Tibial nerve (tissue), 4 donors: ENCODE measurements at places on chromosomes 13 and 19. TPM values are rescaled to one million over a fixed set of nuclear protein-coding genes. Genes with fewer than 3 reads are reported as not detected.

The ZNF607 gene
- total RNA-seq = 7.6 TPM

- no peak overlapping the region for H3K27ac ChIP-seq
- no peaks in the 10 kb centered on the region for H3K4me1 ChIP-seq
- H3K27me3 ChIP-seq = no peaks in the 10 kb centered on the region
- no peak overlapping the region for H3K4me3 ChIP-seq
These were observed 34.3 kb downstream of the ZFR2 start for GRCh38 chr19:3834349-3835054.

DNA sequence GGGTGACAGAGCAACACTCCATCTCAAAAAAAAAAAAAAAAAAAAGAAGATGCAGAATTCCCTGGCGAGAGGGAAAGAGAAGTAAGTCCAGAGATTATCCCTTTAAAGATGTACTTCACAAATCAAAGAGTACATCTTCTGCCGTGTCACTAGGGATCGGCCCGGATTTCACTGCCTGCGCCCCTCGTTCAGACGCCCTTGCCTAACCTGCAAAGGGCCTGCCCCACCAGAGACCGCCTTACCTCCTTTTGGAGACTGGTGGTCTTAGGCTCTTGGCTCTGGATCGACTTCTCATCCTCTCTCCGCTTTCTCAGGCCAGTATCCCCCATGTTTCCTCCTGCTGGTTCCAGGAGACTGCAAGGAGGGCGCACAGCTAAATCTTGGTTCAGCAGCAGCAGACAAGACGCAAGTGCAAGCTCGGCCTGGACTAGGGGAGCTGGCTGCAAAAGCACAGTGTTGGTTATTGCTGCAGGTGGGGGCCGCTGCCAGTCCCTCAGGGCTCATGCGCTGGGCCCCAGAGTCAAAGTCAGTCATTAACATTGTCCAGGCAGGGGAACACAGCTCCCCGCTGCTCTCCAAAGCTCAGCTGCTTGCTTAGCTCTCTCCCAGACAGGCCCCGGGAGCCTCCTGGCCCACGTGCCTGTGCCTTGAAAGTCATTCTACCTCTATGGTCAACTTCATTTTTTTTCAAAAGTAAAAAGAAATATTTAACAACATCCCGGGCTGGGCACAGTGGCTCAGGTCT is 1.2 kb downstream of the SLC7A9 start:
- H3K36me3 ChIP-seq = no peaks in the 10 kb centered on the region
- no peaks in the 10 kb centered on the region for H3K27me3 ChIP-seq
- no peak overlapping the region for H3K27ac ChIP-seq
- H3K4me1 ChIP-seq = peaks cover 6% of the 10 kb centered on the region

The ZNF429 gene
- 17.8 TPM for total RNA-seq

GRCh38 chr19:50332244-50333038 is 3.3 kb upstream of the KCNC3 start:
- H3K4me3 ChIP-seq = peak overlapping the region; percentile 51
- peaks cover 51% of the 10 kb centered on the region for H3K4me1 ChIP-seq
- no peaks in the 10 kb centered on the region for H3K36me3 ChIP-seq
- peak overlapping the region; percentile 84 for H3K27ac ChIP-seq
- peaks cover 74% of the 10 kb centered on the region for H3K27me3 ChIP-seq

GRCh38 chr19:50333737-50334617 is 4.8 kb upstream of the KCNC3 start:
- H3K36me3 ChIP-seq = no peaks in the 10 kb centered on the region
- no peaks in the 10 kb centered on the region for H3K27me3 ChIP-seq
- H3K4me1 ChIP-seq = no peaks in the 10 kb centered on the region
- DNase-seq = peak; percentile 36
- H3K4me3 ChIP-seq = peak overlapping the region; percentile 31
- peak overlapping the region; percentile 21 for H3K27ac ChIP-seq

The ZNF534 gene
- total RNA-seq = 8.4 TPM

The PLVAP gene
- 142 TPM for total RNA-seq

DNA sequence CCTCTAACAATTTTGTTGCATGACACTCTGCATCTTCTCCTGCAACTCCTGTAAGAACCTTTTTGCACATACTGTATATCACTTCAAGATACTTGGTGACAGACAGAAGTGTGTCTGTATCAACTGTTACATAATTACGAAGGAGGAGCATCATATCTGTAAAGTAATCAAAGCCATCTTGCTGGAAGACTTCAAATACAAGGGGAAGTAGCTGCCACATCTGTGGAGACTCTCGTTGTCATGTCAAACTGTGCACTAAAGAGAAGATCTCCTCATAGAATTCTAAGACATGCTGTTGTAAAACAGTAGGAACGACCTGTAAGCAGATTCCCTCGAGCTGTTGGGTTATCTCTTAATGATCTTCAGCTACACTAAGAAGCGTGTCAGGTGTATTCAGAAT is 38.0 kb upstream of the SPATA13 start:
- H3K36me3 ChIP-seq = no peaks in the 10 kb centered on the region
- H3K27me3 ChIP-seq = no peaks in the 10 kb centered on the region
- no peaks in the 10 kb centered on the region for H3K4me1 ChIP-seq
- no peak for DNase-seq
- H3K27ac ChIP-seq = no peak overlapping the region

DNA sequence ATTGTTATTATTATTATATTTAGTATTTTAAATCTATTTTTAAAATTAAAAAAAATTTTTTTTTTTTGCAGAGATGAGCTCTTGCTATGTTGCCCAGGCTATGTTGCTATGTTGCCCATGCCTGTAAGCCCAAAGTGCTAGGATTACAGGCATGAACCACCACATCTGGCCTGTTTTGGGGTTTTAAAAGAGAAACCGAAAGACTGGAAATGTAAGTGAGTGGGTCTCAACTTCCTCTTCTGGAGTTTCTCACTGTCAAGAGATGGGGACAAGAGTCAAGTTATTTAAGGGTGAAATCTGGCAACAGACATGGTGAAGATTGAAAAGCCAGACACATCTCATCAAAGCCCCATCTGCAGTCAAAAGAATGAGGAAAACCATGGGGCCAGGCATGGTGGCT is 4.2 kb upstream of the OR7G3 start:
- no peaks in the 10 kb centered on the region for H3K36me3 ChIP-seq
- H3K4me3 ChIP-seq = no peak overlapping the region
- H3K27ac ChIP-seq = no peak overlapping the region
- no peaks in the 10 kb centered on the region for H3K27me3 ChIP-seq

- no peaks in the 10 kb centered on the region for H3K36me3 ChIP-seq
- H3K4me3 ChIP-seq = no peak overlapping the region
- no peak overlapping the region for H3K27ac ChIP-seq
- H3K4me1 ChIP-seq = no peaks in the 10 kb centered on the region
These were observed 9.5 kb downstream of the TUBA3C start for GRCh38 chr13:19172007-19172646.

The SLC25A41 gene
- total RNA-seq = not detected

- H3K4me1 ChIP-seq = peaks cover 5% of the 10 kb centered on the region
- no peak for DNase-seq
- no peak overlapping the region for H3K27ac ChIP-seq
These were observed 4.1 kb upstream of the NTN5 start for GRCh38 chr19:48676887-48677286.

The FCAR gene
- not detected for total RNA-seq

GRCh38 chr13:30340331-30341250 is 33.2 kb upstream of the KATNAL1 start:
- H3K27ac ChIP-seq = peak overlapping the region; percentile 70
- peak; percentile 19 for DNase-seq
- peaks cover 7% of the 10 kb centered on the region for H3K4me1 ChIP-seq
- no peak overlapping the region for H3K4me3 ChIP-seq

DNA sequence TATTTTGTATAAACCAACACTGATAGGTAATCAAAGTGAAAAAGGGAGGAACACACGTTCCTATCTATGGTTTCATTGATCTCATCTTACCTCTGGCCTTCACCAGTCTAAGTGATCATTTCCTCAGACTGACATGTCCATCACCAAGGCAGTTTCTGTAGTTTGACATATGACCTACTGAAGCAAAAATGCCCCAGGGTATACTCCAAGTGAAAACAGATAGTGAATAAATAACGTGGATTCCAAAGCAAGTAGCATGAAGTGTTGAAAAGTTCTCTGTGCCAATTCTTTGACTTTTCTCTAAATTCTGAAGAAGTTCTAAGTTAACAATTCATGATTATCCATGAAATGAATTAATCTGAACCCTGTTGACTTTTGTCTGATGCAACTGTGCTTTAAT is 334.2 kb upstream of the SGCG start:
- H3K4me1 ChIP-seq = no peaks in the 10 kb centered on the region
- no peaks in the 10 kb centered on the region for H3K36me3 ChIP-seq
- H3K27me3 ChIP-seq = no peaks in the 10 kb centered on the region
- no peak for DNase-seq

DNA sequence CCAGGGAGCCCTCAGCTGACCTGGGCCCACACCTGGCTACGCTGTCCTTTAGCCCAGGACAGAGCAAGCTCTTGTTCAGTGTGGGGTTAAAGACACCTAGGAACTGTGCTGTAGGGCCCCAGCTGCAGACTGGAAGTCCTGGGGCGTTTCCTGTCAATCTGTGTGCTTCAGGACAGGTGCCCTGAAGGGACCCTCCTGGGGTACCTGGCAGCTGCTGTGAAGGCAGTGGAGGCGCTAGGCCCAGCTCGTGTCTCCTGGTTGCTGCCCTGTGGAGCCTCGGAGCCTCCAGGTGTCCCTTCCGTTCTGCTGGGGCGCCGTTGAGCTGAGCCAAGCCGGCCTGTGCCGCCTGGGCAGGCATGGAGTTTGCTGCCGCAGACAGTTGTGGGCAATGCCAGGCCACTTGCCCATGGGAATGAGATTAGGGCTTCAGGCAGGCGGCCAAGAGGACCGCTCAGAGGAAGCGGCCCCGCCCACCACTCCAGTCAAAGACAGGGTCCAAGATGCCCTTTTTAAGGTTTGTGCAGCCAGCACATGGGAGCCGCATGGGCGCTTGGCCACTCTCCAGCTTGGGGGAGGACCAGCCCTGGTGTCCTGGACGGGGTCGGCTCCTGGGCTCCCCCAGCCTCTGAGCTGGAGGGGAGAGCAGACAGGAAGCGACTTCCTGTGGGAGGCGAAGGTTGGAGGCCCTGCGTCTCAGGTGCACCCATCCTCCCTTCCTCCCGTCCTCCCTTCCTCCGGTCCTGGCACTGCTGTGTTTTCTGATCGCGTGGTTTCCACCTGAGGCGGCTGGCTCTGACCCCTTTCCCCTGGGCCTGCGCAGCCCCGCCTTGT is 4.0 kb downstream of the PTBP1 start:
- no peaks in the 10 kb centered on the region for H3K27me3 ChIP-seq
- peak overlapping the region; percentile 59 for H3K27ac ChIP-seq
- DNase-seq = no peak
- H3K4me3 ChIP-seq = peak overlapping the region; percentile 19
- H3K4me1 ChIP-seq = peaks cover 9% of the 10 kb centered on the region

GRCh38 chr13:24618011-24618955 is 61.9 kb upstream of the ATP12A start:
- H3K4me1 ChIP-seq = no peaks in the 10 kb centered on the region
- no peak for DNase-seq
- H3K27me3 ChIP-seq = no peaks in the 10 kb centered on the region
- no peak overlapping the region for H3K27ac ChIP-seq
- H3K4me3 ChIP-seq = no peak overlapping the region

The HOMER3 gene
- 38.0 TPM for total RNA-seq

DNA sequence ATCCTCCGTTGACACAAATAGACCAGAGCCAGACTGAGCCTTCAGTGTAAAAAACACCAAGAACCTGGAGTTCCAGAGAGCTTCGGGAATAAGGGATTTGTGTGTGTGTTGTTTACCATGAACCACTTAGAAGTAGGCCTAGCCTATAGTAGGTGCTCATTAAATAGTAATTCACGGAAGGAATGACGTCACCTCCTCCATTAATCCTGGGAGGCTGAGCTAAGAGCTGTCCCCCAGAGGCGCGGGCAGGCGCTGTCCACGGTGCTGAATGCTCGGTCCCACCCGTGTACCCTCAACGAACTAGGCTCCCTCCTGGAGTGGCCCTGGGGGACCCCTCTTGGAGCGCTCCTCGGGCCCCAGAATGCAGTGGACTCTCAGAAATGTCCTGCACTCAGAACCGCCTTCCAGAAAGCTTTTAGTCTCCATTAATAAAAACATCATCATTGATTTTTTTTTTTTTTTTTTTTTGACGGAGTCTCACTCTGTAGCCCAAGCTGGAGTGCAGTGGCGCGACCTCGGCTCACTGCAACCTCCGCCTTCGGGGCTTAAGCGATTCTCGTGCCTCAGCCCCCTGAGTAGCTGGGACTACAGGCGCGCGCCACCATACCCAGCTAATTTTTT is 6.5 kb downstream of the UNC13A start:
- H3K4me3 ChIP-seq = no peak overlapping the region
- no peaks in the 10 kb centered on the region for H3K36me3 ChIP-seq
- peaks cover 88% of the 10 kb centered on the region for H3K27me3 ChIP-seq
- DNase-seq = no peak
- no peaks in the 10 kb centered on the region for H3K4me1 ChIP-seq
- no peak overlapping the region for H3K27ac ChIP-seq

DNA sequence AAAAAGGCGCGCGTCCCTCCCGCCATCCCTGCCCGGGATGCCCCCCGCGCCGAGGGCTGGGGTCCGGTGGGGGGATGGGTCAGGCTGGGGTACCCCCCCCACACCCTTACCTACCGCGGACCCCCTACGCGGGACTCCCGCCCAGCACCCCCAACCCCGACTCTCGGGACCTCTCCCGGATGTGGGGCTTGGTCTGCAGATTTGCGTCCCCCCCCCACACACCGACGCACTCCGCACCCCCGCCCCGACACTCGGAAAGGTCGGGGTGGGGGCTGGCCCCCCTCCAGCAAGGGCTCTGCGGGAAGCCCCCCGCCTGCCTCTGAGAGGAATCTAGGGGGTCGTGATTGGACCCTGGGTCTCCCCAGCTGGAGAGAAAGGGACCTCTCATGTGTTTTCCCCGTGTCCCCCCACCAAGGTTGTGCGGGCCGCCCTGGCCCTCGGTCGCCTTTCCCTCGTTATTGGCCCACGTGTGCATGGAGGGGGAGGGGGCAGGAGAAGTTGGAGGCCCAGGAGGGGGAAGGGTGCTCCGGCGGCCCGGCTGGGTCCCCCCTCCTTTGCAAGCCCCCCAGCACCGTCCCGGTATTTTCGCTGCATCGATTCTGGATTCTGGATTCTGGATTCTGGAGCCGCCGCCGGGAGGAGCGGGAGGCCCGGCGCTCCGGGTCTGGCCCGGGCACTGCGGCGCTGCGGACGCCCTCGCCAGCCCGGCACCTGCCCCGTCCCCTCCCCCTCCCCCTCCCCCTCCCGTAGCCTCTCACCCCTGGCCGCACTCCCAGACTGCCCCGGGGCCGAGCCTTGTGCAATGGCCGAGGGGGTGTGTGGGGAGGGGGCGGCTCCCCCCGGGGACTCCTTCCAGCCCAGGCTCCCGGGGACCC is 607 bp downstream of the NFIC start:
- peak overlapping the region; percentile 99 for H3K4me3 ChIP-seq
- H3K4me1 ChIP-seq = peaks cover 82% of the 10 kb centered on the region
- H3K36me3 ChIP-seq = no peaks in the 10 kb centered on the region

- H3K36me3 ChIP-seq = no peaks in the 10 kb centered on the region
- no peak for DNase-seq
- no peaks in the 10 kb centered on the region for H3K4me1 ChIP-seq
These were observed 445.6 kb downstream of the KCTD12 start for GRCh38 chr13:76440568-76440967.

- no peak overlapping the region for H3K4me3 ChIP-seq
- no peak for DNase-seq
- no peaks in the 10 kb centered on the region for H3K4me1 ChIP-seq
- H3K27me3 ChIP-seq = no peaks in the 10 kb centered on the region
These were observed 29.3 kb downstream of the MTUS2 start for GRCh38 chr13:28849441-28849840.
